ENCODE measurements at places on chromosomes 6 and 20. TPM values are rescaled to one million over a fixed set of nuclear protein-coding genes. Genes with fewer than 3 reads are reported as not detected.

DNA sequence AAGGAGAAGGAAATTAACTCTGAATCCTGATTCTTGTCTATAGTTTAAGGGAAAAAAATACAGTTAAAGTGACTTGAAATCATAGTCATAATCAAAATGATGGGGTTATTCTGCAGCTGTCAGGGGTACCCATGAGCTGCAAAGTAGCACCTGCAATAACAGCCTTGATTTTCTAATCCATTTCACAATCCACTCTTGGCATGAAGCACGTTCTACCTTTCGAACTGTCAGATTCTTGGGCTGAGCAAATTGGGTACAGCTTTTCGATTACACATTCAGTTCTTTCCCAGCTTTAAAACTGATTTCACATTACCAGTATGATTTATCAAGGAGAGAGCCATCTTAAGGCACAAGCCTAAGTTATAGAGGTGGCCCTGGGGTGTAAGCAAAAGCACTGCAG lies 118.5 kb upstream of the DTNBP1 start:
- DNase-seq = no peak

GRCh38 chr20:54195483-54196472 lies 12.1 kb upstream of the PFDN4 start:
- DNase-seq = no peak

The TRERF1 gene
- 1.7 TPM for total RNA-seq

The C6orf163 gene
- total RNA-seq = 1.4 TPM

- DNase-seq = no peak
Measured at GRCh38 chr20:56565511-56565910, 32.5 kb downstream of the FAM209B start.

- DNase-seq = no peak
Measured at GRCh38 chr6:107618672-107619071, 128.8 kb downstream of the SOBP start.

DNA sequence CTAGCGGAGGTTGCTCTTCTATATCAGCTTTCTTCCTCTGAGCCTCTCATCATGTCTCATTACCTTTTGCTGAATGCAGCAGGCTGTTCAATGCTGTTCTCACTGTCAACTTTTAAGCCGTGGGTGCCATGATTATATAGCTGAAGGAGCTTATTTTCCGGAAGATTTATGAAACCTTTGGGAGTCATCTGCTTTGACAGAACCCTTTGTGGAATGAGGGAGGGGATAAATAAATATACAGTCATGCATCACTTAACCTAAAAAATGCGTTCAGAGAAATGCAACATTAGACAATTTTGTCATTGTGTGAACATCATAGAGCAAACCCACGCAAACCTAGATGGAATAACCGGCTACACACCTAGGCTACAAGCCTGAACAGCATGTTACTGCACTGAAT lies 102.2 kb upstream of the AKAP12 start:
- no peak for DNase-seq

DNA sequence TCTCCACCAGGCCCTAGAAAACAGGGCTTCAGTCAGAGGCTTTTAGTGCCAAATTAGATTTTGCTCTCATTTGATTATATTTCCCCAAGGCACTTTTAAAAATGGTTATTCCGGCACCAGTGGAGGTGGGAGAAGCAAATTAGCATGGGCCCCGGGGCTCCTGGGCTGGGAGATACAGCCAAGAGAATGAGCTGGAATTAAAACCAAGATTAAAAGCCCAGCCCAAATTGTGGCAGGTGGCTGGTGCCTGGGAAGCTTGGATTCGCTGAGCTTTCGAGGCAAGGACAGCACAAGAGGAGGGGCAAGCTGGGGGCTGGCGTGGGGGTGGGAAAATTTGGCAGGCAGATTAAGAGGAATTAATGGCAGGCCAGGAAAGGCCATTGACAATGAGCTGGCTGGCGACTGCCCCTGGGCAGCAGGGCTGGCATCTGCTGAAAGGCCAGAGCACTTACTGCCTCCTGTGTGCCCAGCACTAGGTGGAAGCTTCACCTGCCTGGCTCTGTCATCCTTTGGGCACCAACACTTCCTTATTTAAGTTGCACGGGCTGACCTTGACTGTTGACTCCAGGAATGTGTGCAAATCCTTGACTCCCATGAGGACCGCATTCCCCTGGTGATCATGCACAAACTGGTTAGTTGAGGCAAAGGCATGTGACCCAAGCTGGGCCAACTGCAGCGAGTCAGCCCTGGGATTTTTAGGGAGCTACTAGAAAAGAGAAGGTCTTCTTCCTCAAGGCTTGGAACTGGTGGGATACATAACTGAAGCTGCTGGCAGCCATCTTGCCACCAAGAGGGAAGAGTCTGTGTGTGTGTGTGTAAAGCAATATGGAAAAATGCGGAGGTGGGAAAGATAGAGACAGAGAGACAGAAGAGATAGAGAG lies 76.1 kb downstream of the SULF2 start:
- DNase-seq = no peak

DNA sequence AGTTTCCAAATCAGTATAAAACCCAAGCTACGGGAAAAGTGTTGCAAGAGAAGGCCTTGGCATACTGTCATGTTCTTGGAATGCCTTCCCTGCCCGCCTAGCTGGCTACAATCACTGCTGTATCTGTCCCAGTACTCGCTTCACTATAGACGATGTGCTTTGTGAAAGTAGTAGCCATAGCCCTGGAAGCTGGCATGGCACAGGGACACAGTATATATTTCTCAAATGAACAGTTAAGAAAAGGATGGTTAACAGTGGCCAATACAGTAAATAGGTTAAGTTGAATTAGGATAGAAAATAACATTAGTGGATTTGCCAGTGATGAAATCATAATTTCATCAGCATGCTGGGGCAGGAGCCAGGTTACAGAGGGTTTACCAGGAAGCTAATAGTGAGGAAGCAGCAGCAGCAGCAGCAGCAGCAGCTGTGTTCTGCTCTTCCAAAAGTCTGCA lies 499.3 kb downstream of the CDKAL1 start:
- DNase-seq = no peak

GRCh38 chr20:33320006-33320405 lies 37.0 kb downstream of the BPIFB1 start:
- DNase-seq = no peak

DNA sequence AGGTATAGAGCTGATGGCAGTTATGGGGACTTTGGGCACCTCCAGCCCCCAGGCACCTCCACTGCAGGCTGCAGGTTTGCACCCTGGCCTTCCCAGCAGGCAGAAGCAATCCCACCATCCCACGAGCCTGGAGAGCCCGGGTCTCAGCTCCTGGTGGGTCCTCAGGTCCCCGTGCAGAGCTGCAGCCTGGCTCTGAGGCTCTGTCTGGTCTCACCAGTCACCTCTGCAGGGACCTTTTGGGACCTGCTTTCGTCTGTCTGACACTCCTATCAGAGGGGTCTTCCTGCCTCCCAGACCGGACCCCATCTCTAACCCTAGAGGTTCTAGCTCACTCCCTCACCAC lies 41.9 kb downstream of the FGD2 start:
- no peak for DNase-seq

Measured in Right ventricle myocardium inferior (tissue), 1 donor.